Activated CD4-positive, alpha-beta T cell treated with anti-CD3 and anti-CD28 coated beads, Interleukin-2, amount 50 U/mL, for 24 hours (primary cell): ENCODE measurements at places on chromosomes 6 and 20.

- no peak for DNase-seq
These were observed 54.3 kb upstream of the TCF21 start for GRCh38 chr6:133834472-133835170.

DNA sequence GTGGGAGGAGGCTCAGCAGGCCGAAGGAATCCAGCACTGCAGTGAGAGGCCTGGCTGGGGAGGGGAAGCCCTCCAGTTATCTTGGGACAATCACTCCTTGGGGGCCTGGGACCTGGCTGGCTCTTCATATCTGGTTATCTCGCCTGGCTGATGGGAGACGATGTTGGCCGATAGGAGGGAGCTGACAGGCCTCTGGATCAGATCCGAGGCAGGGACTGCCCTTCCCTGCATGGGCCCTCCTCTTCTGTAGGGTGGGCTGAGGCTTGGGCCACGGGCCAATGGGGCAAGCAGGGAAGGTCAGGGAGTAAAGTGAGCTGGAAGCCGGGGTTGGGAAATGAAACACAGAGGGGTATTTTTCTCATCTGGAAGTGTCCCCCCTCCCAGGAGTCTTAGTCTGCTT is 25.2 kb downstream of the MANBAL start:
- no peak for DNase-seq

- no peak for DNase-seq
These were observed 82.9 kb upstream of the TSHZ2 start for GRCh38 chr20:52889225-52889624.

DNA sequence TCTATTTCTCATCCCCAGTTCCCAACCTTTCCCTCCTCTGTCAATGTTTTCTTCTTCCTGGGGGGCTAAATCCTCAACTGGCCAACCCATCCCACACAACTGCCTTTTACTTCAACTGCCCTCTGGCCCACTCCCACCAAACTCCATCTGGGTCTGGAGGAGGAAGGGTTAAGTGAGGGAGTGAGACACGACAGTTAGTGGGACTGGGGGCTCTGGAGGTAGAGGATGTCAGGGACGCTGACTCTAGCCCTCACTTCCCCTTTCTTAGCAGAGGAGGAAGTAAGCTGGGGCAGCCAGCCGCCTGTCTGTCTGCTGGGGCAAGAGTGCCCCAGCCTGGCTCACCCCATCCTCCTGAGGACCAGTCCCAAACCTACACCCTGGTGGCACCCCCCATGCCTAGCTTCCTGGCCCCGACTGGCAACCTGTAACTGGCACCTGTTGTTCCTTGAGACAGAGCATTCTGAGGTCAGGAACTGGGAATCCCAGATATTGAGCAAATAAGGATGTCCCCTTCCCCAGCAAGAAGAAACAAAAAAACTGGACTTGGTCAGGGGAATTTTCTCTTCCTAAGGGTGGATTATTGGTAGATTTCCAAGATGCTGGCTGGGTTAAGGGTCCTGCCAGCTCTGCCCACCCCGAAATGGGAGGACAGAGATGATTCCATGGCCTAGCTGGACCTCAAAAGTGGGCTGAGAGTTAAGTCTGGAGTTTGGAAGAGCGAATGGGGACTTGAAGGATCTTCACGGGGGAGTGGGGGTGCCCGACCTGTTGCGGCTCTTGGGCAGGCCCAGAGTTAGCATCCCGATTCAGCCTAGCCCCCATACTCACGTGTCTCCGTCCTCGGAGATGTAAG is 971 bp downstream of the NFKBIE start:
- no peak for DNase-seq

GRCh38 chr20:19392344-19393130 is 180.1 kb downstream of the SLC24A3 start:
- DNase-seq = no peak

DNA sequence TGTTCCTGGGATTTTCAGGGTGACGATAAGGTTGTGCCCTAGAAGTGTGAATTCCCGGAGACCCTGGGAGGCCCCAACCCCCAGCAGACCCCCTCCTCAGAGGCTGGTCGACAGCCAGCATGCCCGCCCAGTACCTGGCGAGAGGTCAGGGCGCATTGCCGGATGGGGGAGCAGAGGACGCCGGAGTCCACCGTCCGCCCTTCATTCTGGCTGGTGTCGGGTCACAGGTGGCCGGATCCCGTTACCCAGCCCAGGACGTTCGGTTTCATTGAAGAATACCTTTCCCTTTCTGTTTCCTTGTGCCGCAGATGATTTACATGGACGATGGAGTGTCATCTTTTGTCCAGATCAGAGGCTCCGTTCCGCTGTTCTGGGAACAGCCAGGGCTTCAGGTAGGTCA is 61.3 kb downstream of the SYNJ2 start:
- DNase-seq = no peak

GRCh38 chr6:100493206-100493888 is 28.6 kb upstream of the SIM1 start:
- DNase-seq = no peak

DNA sequence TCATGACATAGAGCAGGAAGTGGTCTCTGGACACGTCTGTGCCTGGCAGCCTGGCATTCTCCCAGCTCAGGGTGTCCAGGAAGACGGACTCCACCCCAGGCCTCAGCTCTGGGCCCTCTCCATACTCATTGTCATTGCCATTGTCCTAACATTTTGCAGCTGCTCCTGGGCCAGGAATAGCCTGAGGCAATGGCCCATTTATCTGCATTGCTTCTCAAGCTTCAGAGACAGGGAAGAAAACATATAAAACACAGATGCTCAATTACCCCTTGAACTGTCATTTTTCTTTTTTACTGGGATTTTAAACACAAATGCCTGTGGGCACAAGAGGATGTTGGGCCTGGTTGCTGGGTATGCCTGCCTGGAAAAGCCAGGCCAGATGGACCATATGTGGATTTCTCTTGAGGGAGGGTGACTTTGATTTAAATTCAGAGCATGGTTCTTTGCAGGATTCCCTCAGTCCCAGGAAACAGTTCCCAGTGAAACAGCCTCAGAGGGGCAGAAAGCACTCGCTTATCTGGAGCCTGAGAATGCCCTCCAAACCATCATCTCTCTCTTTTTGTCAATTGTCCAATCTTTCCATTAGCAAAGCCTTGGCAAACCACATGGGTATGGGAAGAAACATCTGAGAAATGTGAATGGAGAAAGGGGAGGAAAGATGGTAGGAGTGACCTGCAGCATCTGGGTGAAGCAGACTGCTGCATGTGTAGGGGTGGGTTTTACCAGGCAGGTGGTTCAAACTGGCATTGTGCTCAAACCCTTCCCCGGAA is 17.9 kb downstream of the LAMP5 start:
- no peak for DNase-seq

GRCh38 chr6:167998215-167998614 is 744 bp downstream of the KIF25 start:
- no peak for DNase-seq

- DNase-seq = no peak
These were observed 98.6 kb downstream of the PTPRK start for GRCh38 chr6:128421788-128422187.

DNA sequence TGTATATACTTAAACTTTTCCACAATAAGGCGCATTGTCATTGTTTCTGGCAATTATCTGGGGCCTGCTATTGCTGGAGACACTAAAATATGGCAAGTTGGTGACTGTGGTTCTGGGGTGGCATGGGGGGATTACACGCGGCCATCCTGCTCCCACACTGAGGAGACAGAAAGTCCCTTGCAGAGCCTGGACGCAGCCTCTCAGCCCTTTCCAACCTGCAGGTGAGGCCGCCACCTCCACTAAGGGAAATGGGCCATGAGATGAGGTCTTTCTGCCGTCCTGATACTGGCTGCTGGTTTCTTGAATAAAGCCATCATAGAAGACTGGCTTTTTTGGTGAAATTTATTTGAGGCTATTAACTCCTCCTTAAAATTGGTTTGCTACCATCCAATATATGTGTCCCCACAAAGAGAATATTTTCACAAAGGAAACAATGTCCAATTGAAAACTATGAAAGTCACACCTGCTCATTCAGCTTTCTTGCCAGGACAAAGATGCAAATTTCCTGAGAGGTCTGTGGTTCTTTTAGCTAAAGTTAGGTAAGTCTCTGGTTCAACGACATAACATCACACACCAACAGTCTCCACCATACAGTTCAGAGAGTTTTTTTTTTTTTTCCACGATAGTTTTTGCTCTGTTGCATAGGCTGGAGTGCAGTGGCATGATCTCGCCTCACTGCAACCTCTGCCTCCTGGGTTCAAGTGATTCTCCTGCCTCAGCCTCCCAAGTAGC is 13.0 kb downstream of the TXNDC5 start:
- no peak for DNase-seq

DNA sequence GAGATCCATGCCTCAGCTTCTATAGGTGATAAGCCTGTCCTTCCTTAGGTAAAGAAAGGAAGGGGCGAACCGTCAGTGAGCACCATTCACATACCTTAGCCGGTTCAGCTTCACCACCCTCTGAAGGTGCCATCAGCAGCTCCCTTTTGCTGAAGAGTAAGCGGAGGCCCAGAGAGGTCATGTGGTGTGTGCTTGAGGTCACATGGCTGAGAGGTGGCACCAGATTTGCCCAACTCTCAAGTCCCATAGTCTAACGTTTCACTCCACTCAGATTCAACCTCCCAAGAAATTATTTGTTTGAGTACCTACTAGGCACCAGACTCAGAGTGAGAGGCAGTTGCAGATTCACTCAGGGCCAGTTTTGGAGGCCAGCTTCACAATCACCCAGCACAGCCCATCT is 18.5 kb upstream of the RSPO4 start:
- no peak for DNase-seq

- DNase-seq = no peak
These were observed 70.2 kb upstream of the TBC1D7 start for GRCh38 chr6:13398421-13398994.

- DNase-seq = no peak
These were observed 72.0 kb upstream of the THEMIS start for GRCh38 chr6:127972815-127973214.

DNA sequence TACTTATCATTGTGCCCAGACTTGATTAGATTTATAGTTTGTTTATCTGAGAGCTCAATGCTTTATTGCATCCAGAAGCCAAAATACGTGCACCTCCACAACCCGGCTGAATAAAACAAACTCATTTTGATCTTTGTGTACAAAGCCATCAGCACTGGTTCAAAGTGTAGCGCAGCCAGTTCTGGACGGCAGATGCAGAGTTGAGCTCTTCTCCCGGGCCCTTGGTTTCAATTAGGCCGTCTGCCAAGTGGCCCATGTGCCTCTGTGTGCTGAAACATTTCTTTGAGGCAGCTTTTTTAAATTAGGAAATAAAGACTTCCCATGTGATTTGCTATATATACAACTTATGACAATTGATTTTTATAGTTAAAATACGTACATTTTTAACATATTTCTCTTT is 96.2 kb upstream of the RSPO3 start:
- DNase-seq = no peak

GRCh38 chr6:34036357-34037069 is 109.4 kb downstream of the GRM4 start:
- no peak for DNase-seq

DNA sequence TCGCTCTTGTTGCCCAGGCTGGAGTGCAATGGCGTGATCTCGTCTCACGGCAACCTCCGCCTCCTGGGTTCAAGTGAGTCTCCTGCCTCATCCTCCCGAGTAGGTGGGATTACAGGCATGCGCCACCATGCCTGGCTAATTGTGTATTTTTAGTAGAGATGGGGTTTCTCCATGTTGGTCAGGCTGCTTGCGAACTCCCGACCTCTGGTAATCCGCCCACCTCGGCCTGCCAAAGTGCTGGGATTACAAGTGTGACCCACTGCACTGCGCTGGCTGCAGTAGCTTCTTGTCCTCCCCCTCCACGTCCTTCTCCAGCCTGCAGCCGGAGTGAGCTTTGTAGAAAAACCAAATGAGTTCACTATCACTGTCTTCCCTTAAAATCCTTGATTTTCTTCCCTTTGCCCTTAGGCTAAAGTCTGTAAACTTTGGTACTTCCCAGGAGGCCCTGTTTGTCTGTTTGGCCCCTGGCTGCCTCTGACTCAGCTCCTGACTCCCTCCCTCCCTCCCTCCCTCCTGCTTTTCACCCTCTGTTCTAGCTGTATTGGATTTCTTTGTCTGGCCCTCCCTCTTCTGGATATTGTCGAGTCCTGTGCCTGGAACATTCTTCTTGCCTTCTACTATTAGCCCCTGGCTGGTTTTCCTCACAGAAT is 12.9 kb downstream of the PARD6B start:
- no peak for DNase-seq

GRCh38 chr6:16322666-16323312 is 84.4 kb downstream of the GMPR start:
- DNase-seq = peak; percentile 80

DNA sequence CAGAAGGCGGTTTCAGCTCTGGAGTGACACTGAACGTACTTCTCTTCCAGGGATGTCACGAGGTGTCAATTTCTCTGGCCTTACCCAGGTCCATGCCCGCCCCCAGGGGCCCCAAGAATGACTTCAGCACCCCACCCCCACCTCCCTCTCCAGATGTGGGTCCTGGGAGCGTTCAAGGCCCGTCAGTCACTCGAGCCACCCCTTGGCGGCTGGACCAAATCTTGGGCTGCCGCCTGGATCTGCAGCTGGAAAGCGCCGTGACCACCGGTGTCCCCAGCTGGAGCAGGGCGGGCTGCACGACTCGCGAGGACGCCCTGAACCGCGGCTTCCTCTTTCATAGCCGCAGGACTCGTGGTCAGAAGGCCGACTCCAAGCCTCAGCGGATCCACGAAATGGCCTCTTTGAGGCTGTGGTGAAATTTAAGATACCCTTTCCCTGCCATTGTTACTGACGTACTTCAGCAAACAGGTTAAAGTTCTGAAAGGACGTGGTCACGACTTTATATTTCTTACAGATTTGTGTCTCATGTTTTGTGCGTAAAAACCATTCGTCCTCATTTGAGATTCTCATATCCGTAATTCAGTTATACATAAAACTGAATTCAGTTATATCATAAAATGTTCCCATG is 29.3 kb downstream of the TRIM38 start:
- no peak for DNase-seq

DNA sequence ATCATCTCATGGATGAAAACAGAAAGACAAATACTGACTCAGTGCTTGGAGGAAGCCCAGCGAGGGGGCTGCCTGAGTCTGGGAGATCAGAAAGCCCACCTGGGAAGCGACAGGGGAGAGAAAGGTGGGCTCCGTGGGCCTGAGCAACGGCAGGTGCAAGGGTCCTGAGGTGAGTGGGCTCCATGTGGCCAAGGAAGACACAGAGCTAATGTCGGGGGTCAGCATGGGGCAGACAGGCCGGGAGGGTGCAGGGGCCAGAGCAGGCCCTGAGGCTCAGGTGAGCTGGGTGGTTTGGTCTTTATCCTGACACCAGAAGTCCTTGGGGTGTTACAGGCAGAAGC is 18.8 kb downstream of the APCDD1L start:
- DNase-seq = no peak

GRCh38 chr6:83168556-83168955 is 24.5 kb downstream of the PGM3 start:
- no peak for DNase-seq

- no peak for DNase-seq
These were observed 19.3 kb upstream of the NCR2 start for GRCh38 chr6:41315943-41316620.

DNA sequence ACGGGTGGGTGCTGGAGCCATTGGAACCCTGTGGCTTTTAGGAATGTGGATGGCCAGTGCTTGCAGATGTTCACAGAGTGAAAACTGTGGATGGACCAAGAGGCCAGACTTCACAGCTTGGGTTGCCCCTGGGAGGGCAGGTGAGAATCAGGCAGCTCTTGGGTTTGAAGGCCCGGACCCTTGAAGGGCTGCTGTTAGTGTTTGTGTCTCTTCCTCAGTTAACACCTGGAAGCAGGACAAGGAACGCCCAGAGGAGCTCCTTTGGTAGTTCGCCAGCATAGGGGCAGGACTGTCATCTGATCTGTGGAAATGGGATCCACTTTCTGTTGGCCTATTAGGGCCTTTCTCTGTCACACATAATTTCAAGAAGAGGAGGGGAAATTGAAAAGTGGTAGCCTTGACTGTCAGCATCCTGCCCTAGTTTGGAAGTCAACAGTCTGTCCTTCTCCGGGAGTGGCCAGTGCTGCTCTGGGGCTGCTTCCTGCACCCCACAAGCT is 43.6 kb downstream of the RIOK1 start:
- no peak for DNase-seq
